ENCODE measurements at places on chromosomes 12 and 14. TPM values are rescaled to one million over a fixed set of nuclear protein-coding genes. Genes with fewer than 3 reads are reported as not detected.

The RFLNA gene
- total RNA-seq: 4.9 TPM

The NABP2 gene
- total RNA-seq: 29.9 TPM

The KRT72 gene
- not detected for total RNA-seq

The RASSF8 gene
- total RNA-seq: 80.1 TPM

The OR4K1 gene
- not detected for total RNA-seq

The PAH gene
- not detected for total RNA-seq

The CFAP251 gene
- total RNA-seq: 1.6 TPM

- no peak overlapping the region for H3K4me3 ChIP-seq
- no peak for DNase-seq
- no peaks in the 10 kb centered on the region for H3K36me3 ChIP-seq
- no peaks in the 10 kb centered on the region for H3K4me1 ChIP-seq
- H3K27ac ChIP-seq: no peak overlapping the region
Observed at GRCh38 chr14:61357123-61357522, 35.7 kb downstream of the PRKCH start.

DNA sequence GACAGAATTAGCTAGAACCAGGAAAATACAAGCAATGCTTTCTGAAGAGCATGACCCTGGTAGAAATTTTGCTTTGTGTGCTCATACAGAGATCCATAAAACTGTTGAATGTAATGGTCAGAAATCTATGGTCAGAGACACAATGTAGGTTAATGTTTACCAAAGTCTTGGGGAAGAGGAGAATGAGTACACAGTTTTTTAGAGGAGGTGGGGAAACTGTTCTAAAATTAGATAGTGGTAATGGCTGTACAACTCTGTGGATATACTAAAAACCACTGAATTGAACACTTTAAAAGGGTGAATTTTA lies 109.5 kb upstream of the ARHGAP5 start:
- no peak overlapping the region for H3K27ac ChIP-seq
- no peaks in the 10 kb centered on the region for H3K27me3 ChIP-seq
- H3K4me3 ChIP-seq: no peak overlapping the region
- no peak for DNase-seq
- H3K36me3 ChIP-seq: no peaks in the 10 kb centered on the region

- H3K27me3 ChIP-seq: peaks cover 25% of the 10 kb centered on the region
- no peak overlapping the region for H3K27ac ChIP-seq
- no peaks in the 10 kb centered on the region for H3K36me3 ChIP-seq
- no peaks in the 10 kb centered on the region for H3K4me1 ChIP-seq
- peak; percentile 47 for DNase-seq
Observed at GRCh38 chr14:67461341-67461985, 27.1 kb downstream of the TMEM229B start.

GRCh38 chr14:65348137-65348536 lies 64.4 kb upstream of the FUT8 start:
- no peak for DNase-seq
- peaks cover 14% of the 10 kb centered on the region for H3K4me1 ChIP-seq
- H3K27me3 ChIP-seq: no peaks in the 10 kb centered on the region

DNA sequence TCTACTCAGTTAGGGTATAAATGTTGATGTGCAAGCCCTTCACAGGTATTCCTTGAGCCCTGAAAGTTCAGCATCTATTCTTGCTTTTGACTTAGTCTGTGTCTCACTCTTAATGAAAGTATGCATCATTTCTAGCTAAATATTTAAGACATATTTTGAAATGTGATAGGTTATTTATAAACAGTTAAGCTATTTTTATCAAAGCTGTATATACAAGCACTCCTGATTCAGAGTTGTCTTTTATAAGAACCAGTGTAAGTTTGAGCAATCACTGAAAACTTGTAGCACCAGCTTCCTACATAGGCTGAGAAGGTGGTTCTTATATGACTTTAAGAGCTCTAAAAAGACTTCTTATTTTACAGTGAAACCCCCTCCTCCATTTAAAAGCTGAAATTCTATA lies 98.6 kb downstream of the MYF5 start:
- H3K4me1 ChIP-seq: no peaks in the 10 kb centered on the region
- no peak overlapping the region for H3K27ac ChIP-seq
- H3K27me3 ChIP-seq: no peaks in the 10 kb centered on the region
- H3K4me3 ChIP-seq: no peak overlapping the region

- H3K4me1 ChIP-seq: peaks cover 22% of the 10 kb centered on the region
- H3K27me3 ChIP-seq: no peaks in the 10 kb centered on the region
- H3K27ac ChIP-seq: no peak overlapping the region
- H3K4me3 ChIP-seq: no peak overlapping the region
- peak; percentile 67 for DNase-seq
Observed at GRCh38 chr12:79555028-79555925, 135.5 kb downstream of the PAWR start.

DNA sequence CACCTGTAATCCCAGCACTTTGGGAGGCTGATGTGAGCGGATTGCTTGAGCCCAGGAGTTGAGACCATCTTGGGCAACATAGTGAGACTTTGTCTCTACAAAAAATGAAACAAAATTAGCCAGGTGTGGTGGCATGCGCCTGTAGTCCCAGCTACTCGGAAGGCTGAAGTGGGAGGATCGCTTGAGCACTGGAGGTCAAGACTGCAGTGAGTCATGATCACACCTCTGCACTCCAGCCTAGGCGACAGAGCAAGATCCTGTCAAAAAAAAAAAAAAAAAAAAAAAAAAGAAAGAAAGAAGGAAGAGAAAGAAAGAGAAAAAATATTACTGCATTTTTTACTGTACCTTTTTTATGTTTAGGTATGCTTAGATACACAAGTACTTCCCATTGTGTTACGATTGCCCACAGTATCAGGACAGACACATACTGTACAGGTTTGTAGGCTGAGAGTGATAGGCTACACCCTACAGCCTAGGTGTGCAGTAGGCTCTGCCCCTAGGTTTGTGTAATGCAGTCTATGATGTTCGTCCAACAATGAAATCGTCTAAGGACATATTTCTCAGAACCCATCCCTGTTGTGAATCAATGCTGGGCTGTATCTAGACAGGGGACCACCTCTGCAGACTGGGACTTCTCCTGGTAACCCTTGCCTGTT lies 160.4 kb upstream of the PWP1 start:
- no peak overlapping the region for H3K4me3 ChIP-seq
- H3K27me3 ChIP-seq: no peaks in the 10 kb centered on the region
- DNase-seq: no peak
- H3K27ac ChIP-seq: no peak overlapping the region
- H3K4me1 ChIP-seq: no peaks in the 10 kb centered on the region
- H3K36me3 ChIP-seq: no peaks in the 10 kb centered on the region

GRCh38 chr14:76812093-76812421 lies 625 bp downstream of the ANGEL1 start:
- H3K27me3 ChIP-seq: peaks cover 2% of the 10 kb centered on the region
- H3K4me1 ChIP-seq: no peaks in the 10 kb centered on the region
- H3K27ac ChIP-seq: no peak overlapping the region
- peak overlapping the region; percentile 69 for H3K4me3 ChIP-seq
- no peaks in the 10 kb centered on the region for H3K36me3 ChIP-seq

DNA sequence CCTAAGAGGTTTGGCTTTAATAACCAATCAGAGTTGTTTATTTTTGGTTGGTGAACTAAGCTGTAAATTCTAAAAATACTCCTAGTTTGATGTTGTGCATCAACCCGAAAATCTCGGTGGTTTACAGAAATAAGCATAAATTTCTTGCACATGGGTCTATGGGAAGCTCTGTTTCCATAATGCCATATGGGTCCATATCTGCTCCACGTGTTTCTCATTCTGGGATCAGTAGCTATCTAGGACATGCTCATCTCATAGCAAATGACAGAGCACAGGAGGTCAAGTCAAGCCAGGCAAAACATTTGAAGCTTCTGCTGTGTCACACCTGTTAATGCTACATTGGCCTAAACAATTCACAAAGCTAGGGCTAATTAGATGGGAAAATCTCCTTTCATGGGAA lies 23.1 kb downstream of the NUP37 start:
- no peak overlapping the region for H3K4me3 ChIP-seq
- H3K4me1 ChIP-seq: peaks cover 24% of the 10 kb centered on the region
- no peaks in the 10 kb centered on the region for H3K27me3 ChIP-seq
- no peak overlapping the region for H3K27ac ChIP-seq

DNA sequence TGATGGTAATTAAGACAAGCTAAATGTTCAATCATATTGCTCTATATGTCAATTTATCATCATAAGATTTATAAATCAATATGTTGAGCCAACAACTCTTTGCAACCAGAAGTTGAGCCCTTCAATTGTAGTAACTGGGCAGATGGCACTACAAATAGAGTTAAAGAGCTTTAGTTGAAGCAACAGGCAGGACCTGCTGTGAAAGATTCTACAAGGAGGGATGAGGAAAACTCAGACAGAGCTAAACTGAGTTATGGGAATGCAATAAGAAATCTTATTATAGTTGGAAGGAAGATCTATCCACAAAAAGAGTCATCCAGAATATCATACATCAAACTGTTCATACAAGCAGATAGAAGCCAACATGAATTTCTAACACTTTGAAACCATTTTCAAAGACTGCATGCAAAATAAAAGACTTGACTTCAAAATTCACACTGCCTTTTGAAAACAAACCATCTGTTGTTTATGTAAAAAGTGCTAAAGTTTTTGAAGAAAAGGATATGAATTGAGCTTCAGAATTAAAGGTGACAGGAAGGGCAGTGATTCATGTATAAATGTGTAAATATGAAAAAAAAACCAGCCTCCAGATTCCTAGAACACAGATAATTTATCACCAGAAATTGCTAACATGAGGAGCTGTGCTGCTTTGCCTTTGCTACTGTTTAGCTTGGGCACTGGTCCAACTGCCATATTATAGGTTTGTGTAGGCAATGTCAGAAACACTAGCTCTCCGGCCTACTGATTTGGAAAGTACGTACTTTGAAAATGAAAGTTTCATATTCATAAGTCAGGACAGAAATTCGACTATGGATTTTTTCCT lies 133.2 kb downstream of the SLC35F4 start:
- H3K36me3 ChIP-seq: no peaks in the 10 kb centered on the region
- no peak overlapping the region for H3K27ac ChIP-seq
- H3K4me3 ChIP-seq: no peak overlapping the region

GRCh38 chr14:21703357-21704326 lies 30.0 kb upstream of the OR4E1 start:
- no peak for DNase-seq
- H3K36me3 ChIP-seq: no peaks in the 10 kb centered on the region
- no peaks in the 10 kb centered on the region for H3K4me1 ChIP-seq
- H3K27me3 ChIP-seq: no peaks in the 10 kb centered on the region
- no peak overlapping the region for H3K4me3 ChIP-seq

DNA sequence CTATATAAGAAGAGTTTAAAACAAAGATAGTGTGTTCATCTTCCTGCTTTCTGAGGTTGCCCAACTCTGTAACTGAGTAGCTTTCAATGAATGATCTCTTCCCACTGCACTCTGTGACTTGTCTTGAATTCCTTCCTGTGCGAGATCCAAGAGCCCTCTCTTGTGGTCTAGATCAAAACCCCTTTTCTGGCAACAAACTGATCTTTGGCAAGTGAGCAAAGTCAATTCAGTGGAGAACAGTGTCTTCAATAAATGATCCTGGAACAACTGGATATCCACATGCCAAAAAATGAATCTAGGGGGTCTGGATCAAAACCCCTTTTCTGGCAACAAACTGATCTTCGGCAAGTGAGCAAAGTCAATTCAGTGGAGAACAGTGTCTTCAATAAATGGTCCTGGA lies 8.5 kb downstream of the CFAP54 start:
- no peaks in the 10 kb centered on the region for H3K36me3 ChIP-seq
- no peak overlapping the region for H3K4me3 ChIP-seq
- no peaks in the 10 kb centered on the region for H3K27me3 ChIP-seq
- no peak overlapping the region for H3K27ac ChIP-seq

DNA sequence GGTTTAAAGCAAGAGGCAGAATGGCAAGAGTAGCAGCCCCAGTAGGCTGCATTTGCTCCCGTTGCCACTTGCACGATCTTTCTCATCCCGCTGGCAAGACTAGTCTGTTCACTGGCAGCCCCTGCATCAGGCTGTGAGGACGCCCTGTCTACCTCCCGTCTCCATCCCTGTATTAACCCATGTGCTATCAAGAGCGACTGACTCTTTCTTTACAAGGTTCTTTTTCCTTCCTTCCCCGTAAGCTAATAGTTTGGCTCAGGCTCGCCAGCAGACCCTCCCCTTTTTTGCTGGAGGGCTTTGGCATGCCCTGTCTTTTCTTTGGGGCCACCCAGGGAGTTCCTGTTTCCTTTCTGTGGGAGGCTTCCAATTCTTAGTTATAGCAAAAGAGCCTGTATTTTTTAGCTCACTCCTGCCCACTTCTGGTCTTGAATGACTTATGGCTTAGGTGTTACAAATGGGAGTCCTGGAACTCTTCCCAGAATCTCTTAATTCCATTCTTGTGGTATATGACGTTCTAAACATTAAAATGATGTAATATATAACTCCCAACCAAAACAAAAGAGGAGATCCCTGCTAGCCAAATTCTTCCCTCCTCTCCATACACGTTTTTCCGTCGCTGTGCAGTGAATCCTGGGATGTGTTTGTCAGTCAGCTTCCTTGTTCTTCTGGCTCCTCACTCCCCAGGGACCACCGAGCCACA lies 149.0 kb downstream of the PRKCH start:
- no peaks in the 10 kb centered on the region for H3K36me3 ChIP-seq
- DNase-seq: peak; percentile 95
- peaks cover 58% of the 10 kb centered on the region for H3K4me1 ChIP-seq
- no peaks in the 10 kb centered on the region for H3K27me3 ChIP-seq

GRCh38 chr12:132236129-132236929 lies 92.1 kb downstream of the NOC4L start:
- no peaks in the 10 kb centered on the region for H3K4me1 ChIP-seq
- peaks cover 5% of the 10 kb centered on the region for H3K27me3 ChIP-seq
- H3K27ac ChIP-seq: no peak overlapping the region

DNA sequence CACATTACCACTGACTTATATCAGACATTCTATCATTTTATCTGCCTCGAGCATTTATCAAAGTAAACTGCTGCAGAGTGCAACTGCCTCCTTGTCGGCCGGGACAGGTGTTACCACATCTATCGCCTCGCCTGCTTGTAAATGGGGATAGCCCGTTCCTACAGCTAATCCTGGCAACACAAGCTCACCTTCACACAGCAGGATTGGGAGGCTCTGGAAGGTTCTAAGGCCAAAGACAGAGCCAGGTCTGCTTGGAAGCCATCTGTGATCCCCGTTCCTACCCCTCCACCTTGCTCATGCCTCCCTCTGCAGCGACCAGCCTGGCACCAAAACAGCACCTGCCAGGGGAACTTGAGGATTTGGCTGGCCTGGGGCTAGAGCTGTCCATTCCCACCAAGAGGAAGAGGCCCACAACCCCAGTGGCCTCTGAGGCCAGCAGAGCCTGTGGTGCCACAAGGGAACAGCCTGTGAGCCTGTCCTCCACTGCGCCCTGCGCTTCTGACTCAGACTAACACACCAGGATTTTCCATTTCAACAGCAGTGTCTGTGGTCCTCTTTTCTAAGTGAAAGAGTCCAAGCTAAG lies 114.8 kb upstream of the DIO3 start:
- peaks cover 4% of the 10 kb centered on the region for H3K4me1 ChIP-seq
- H3K4me3 ChIP-seq: no peak overlapping the region
- H3K36me3 ChIP-seq: no peaks in the 10 kb centered on the region
- H3K27me3 ChIP-seq: peaks cover 45% of the 10 kb centered on the region

- peak overlapping the region; percentile 57 for H3K27ac ChIP-seq
- no peaks in the 10 kb centered on the region for H3K36me3 ChIP-seq
- DNase-seq: peak; percentile 60
- no peaks in the 10 kb centered on the region for H3K27me3 ChIP-seq
- H3K4me1 ChIP-seq: peaks cover 17% of the 10 kb centered on the region
Observed at GRCh38 chr12:726281-727140, 25.9 kb upstream of the WNK1 start.

All from GM23248 (cell line).